Fibroblast of skin of right quadriceps (primary cell): ENCODE measurements at places on chromosomes 3 and 15.
A peak's percentile ranks its signal among the peaks of the same experiment; 100 is the strongest.

- peak; percentile 54 for DNase-seq
These were observed 93.9 kb downstream of the RBPMS2 start for GRCh38 chr15:64681424-64682024.

DNA sequence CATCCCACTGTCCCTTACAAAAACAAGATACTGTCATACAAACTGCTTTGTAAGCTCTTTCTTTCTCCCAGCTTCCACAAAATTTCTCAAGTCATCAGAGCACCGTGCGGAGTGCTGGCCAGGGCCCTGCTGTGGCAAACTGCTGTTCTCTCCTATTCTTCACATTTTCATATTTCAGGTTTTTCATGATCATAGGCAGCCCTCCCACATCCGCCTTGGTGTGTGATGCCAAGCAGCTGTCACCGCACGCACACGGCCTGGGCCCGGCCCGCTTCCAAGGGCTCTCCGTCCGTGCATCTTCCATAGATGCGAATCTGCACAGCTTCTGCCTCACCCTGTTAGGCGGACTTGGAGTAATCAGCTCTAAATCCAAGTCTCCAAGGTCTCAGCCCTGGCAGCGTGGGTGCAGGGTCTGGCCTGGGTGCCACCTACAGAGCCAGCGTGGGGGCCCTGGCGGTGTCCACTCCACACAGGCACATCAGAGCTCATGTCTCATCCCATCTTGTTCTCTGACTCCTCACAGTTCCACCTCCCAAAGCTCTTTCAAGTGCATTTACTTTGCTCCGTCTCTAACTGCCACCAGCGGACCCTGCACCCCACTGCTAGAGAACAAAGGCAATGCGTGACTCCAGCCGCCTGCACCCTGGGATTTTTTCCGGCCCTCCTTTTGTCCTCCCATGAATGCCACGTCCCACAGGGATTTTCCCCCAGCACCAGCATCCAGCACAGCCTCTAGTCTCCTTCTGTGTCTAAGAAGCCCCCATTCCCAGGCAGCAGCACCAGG is 27.2 kb downstream of the CYFIP1 start:
- DNase-seq, result no peak

DNA sequence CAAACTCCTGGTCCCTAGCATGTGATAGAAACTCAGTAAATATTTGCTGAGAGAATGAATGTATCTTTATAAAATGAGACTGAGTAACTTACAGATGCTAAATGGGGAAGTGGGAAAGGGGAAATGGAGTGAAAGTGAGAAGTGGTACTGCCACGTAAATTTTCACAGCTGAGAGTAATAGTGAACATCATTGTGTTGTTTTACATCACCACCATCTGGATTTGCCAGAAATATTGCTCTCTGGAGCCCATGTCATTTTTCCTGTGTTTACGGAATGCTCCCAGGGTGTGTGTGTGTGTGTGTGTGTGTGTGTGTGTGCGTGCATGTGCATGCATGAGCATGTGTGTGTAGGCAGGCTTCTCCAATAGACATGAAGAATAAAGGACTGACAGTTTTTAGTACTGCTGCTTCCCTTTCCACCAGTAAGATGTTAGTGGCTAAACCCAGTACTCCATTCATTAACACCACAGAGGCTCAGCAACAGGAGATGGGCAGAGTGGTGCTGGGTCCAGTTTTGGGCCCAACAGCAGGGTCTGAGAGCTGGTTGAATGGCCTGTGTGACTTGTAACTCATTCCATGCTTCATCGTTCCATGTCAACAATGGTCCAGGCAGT is 57.3 kb downstream of the DIPK2A start:
- no peak for DNase-seq

DNA sequence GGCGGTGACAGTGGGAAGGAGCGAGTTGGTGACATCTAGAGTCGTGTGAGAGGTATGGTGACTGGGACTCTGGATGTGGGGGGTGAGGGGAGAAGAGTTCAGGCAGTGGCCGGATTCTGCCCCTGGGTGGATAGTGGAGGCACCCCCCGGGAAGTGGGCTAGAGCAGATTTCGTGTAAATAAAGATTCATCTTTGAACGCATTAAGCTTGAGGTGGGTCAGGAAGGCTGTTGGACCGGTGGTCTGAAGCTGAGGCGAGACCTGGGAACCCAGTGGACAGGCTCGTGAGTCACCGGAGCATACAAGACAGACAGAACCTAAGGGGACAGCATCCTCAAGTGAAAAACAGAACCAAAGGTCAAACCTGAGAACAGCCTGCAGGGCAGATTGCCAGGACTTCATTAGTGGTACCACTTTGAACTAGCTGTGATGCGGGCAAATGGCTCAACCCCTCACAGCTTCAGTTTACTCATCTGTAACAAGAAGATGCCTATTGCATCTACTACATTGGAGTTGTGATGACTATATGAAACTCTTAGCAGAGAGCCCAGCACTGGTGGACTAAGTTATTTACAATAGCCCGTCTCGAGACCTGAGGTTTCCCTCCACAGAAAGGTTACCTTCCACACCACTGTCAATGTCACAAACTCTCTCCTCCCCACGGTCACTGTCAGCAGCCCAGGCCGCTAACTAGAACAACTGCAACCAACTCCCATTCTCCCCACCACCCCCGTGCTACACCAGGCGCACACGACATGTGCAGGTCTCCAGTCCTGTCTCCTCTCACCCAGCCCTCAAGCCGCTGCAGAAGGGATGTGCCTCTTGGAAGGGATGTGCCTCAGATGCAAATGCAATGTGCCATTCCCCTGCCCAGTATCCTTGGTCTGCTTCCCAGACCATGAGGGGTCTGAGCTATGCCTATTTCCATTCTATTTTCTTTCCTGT is 901 bp upstream of the CLN6 start:
- peak; percentile 6 for DNase-seq

GRCh38 chr3:120198305-120198878 is 86.6 kb downstream of the GPR156 start:
- peak; percentile 44 for DNase-seq

- DNase-seq, result peak; percentile 94
These were observed 89.6 kb upstream of the GALNT15 start for GRCh38 chr3:16084887-16085286.

DNA sequence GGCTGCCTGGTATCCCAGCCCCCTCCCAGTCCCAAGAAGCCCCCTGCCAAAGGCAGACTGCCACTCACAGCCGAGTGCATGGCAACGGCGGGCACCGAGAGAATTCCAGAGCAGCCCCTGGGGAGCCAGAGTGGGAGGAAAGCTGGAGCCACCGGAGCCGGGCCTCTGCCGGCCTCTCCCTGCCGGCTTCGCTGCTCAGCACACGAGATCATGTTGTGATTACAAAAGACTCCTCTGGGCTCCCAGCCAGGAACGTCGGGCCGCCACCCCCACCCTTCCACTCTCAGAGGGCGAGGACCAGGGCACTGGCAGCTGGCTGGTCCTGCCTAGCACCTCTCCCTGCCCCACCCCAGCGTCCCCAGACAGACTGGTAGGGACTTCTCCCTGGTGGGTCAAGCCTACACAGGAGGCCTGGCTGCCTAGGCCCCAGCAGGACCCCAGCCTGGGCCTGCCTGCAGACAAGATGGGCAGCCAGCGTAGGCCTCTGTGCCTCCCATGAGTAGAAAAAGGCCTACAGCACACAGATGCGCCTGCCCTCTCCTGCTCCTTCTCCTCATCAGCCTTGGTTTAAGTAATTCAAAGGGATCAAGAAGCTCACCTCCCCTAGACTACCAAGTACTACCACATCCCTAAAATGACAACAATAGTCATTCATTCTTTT is at the start of gene CCDC9B:
CCDC9B (minus strand) TSS at position 200 of the 661 bp plus-strand sequence; CDS start at position 80, 120 bp downstream.
- DNase-seq, result peak; percentile 86

DNA sequence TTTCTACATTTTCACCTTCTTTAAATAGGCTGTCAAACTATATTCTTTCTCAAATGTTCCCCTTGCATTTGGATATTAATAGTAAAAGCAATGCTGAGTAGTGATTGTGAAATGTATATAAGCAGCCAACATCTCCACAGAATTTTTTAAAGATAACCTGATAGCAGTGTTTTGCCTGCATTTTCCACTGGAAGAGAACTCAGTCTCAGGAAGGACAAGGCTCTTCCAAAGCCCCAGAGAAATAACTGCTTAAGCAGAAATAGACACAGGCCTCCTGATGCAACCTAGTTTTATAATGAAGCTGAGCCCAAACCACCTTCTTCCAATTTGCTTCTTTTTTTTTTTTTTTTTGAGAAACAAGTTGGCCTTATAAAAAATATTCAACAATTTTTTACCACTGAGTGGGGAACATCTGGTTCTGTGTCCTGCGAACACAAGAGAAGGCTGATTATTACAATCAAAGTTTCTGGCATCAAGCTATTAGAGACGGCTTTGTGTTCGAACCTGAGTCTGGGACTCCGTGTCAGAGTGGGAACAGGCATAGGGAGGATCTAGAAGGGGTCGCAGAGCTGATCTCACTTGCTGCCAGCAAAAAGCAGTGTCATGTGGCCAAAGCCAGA is 332.5 kb upstream of the TBL1XR1 start:
- DNase-seq, result peak; percentile 39

DNA sequence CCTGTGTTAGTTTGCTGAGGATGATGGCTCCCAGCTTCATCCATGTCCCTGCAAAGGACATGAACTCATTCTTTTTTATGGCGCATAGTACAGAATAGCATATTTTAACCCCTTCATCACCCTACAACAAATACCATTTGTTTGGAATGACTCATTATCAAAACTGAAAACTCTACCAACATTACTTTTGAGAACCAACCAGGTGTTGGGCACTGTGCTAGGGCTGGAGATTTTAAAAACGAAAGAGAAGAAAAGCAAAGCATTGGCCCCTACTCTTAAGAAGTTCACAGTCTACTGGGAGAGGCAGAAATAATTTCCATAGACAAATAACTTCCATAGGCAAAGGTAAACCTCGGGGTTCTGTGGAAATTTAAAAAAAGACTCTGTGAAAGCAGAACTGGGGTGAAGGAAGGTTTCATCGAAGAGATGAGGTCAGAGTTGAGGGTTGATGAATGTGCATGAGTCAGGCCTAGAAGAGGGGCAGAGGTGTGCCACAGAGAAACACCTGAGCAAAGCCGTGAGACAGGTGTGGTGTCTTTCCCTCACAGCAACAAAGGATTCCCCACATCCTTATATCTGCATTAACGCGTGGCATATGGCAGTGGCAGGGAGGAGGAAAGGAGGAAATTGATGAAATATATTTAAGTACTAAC is 51.0 kb downstream of the MCF2L2 start:
- DNase-seq, result no peak

GRCh38 chr15:45162771-45163507 is 24.8 kb downstream of the SHF start:
- DNase-seq, result peak; percentile 75

GRCh38 chr15:60894347-60894746 is 334.8 kb downstream of the RORA start:
- no peak for DNase-seq
